HFFc6 (cell line): ENCODE measurements at places on chromosomes 13 and 19.

DNA sequence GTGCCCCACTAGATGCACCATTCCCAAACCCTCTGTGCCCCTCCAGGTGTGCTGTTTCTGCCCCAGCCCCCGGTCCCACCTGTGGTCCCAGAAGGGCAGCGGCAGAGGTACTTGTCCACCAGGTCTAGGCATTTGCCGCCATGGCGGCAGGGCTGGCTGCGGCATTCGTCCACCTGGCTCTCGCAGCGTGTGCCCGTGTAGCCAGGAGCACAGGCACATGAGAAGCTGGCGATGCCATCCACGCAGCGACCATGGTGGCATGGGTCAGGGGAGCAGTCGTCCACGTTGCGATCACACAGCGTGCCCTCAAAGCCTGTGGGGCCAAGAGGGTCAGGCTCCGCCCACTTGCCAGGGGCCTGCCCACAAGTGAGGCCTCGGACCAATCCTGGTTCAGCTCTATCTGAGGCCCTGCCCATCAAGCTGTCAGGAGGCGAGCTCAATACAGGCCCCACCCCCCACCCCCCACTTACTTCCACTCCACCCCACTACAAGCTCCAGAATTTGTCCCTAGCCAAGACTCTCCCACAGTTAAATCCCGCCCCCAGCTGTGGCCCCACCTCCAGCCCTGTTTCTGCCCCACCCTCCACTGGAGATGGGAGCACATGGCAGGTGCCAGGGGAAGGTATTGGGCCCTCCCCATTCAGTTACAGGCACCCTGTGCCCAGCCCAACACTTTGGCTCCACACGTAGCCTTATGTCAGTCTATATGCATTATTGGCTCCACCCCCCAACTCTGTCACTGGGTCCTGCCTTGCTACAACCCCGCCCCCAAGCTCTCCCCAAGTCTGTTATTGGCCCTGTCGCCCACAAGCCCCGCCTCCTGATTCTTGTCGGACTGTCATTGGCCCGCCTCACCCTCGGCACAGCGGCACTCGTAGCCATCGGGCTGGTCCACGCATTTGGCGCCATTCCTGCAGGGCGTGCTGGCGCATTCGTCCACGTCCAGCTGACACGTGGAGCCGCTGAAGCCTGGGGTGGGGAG, 13.5 kb downstream of the NOTCH3 start:
- DNase-seq: no peak

DNA sequence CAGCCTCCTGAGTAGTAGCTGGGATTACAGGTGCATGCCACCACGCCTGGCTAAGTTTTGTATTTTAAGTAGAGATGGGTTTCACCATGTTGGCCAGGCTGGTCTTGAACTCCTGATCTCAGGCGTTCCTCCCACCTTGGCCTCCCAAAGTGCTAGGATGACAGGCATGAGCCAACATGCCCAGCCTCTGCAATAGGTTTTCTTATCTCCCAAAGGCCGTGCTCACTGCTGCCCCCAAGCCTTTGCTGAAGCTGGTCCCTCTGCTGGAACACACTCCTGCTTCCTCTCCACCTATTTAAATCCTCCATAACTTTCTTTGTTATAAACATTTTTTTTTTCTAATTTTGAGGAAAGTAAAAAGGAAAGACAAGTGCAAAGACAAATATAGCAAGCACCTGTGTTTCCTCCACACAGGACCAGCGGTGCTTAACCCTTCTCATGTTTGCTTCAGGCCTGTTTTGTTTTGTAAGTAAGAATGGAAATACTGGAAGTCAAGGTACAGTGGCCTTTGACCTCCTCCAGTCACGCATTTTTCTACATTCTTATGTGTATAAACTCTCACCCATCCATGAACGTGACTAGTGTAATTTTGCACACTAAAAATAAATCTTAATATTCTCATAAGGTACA, 14.5 kb upstream of the TNFAIP8L1 start:
- no peak for DNase-seq

DNA sequence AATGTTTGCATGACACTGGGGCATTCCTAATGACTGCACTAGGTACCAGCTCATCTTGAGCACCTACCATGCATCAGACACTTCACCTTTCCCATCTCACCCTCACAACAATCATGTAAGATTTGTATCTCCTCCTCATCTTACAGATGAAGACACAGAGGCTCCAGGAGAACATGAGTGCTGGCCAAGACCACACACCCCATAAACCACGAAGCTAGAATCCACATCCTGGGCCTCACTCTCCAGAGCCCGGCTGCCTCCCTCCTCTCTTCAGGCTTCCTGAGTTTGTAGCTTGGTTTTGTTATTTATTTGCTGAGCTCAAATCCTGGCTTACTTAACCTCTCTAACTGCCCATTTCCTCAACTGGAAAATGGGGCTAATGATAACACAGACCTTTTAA, 25.9 kb downstream of the FAM216B start:
- no peak for DNase-seq

DNA sequence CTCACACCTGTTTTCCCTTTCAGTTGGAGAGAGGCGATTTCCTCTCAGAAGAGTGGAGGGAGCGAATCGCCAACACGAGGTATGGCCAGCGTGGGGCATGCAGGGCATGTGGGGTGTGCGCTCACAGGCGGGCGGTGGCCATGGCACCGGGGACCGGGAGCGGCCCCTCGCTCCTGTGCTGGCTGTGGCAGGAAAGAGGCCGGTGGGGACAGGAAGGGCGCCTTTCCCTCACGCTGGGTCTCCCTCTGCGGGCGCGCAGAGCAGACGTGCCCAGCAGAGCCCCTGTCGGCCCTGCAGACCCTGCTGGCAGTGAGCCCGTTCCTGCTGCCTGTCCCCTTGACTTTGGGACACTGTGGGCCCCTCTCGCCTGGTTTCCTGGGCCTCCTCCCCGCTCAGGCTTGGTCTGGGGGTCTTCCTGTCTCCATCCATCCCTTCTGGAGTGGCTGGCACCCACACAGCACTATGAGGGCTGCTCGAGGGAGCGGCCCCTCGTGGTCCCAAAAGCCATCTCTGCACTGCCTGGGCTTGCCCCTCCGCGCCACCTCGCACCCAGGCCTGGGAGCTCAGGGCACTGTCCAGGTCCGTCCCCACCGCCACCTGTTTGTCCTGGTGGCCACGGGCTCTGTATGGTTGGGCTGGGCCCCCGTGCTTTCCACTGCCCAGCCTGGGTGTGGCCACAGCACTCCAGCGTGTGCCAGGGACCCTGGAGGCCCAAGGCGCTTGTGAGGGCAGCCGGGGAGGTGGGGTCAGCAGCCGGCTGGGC, 36.1 kb downstream of the PLEKHJ1 start:
- no peak for DNase-seq

- no peak for DNase-seq
Observed at GRCh38 chr19:10603084-10603872, 16.2 kb upstream of the AP1M2 start.

- DNase-seq: no peak
Observed at GRCh38 chr13:61316647-61317046, 99.0 kb downstream of the PCDH20 start.

GRCh38 chr13:106173891-106174610, 361.4 kb downstream of the EFNB2 start:
- DNase-seq: no peak

- peak; percentile 9 for DNase-seq
Observed at GRCh38 chr13:60155978-60156377, 7.8 kb downstream of the DIAPH3 start.

GRCh38 chr13:110438211-110438610, 123.3 kb downstream of the RAB20 start:
- DNase-seq: no peak

DNA sequence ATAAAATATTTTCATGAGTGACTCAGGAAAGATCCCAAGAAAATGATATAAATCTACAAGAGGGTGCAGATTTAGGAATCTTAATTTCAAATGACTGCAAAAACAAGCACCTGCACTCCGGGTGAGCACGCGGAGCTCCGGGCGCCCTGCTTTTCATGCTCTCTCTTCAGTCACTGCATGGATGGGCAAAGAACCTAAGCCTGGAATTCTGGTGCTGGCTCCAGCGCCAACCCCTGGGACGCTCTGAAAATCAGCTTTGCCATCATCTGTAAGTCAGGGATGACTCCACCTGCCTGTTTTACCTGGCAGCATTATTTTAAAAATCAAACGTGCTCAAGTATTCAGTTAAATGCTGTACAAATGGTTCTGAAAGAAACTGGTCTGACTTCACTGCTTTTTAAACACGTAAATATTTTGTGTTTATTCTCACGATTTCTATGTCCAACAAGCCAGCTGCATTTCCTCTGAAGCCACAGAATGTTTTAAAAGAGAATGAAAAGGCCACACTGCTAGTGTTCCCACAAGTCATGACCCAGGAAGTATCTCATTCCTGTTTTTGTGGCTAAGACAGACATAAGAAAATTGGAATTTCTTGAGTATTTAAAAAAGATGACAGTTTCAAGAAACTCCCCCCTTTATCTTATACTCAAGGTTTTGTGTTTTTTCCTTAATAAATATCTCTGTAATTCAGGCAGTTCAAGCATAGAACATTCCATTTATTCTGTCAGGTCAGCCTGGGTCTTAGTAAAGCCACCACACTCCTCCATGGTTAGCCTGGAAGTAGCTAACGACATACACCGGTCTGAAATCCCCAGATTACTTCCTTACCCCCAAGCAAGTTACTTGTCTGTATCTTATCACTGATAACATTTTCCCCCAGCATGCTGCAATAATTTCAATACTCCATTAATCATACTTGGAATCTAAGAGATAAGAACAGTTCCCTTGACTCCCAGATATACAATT, 81.1 kb downstream of the COL4A1 start:
- DNase-seq: peak; percentile 4

DNA sequence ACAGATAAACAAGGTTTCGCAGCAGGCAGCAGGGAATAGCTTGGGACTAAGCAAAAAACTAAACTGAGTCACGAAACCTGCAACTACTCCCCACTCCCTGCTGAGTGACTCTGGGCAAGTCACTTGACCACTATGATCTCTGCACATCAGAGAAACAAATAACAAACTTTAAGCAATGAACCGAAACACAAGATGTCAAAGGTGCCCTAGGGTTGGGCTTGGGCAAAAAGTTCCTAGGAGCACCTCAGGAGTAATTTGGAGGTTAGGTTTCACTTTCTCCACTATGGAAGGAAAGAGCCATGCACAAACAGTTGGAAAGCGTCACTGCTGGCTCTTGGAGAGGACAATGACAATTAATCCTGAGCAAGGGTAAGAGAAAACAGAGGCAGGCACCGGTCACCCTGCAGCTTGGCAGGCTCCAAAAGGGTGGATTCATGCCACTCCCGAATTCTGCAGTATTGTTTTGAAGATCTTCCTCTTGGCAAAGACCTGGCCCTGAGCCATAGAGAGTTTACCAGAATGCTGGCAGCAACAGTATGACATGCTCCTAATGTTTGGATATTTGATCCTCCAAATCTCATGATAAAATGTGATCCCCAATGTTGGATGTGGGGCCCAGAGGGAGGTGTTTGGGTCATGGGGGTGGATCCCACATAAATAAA, 60.3 kb downstream of the CRYL1 start:
- DNase-seq: no peak

- peak; percentile 71 for DNase-seq
Observed at GRCh38 chr19:47190167-47190727, 40.8 kb downstream of the BBC3 start.

GRCh38 chr13:24043590-24044350, 116.8 kb upstream of the SPATA13 start:
- DNase-seq: no peak

DNA sequence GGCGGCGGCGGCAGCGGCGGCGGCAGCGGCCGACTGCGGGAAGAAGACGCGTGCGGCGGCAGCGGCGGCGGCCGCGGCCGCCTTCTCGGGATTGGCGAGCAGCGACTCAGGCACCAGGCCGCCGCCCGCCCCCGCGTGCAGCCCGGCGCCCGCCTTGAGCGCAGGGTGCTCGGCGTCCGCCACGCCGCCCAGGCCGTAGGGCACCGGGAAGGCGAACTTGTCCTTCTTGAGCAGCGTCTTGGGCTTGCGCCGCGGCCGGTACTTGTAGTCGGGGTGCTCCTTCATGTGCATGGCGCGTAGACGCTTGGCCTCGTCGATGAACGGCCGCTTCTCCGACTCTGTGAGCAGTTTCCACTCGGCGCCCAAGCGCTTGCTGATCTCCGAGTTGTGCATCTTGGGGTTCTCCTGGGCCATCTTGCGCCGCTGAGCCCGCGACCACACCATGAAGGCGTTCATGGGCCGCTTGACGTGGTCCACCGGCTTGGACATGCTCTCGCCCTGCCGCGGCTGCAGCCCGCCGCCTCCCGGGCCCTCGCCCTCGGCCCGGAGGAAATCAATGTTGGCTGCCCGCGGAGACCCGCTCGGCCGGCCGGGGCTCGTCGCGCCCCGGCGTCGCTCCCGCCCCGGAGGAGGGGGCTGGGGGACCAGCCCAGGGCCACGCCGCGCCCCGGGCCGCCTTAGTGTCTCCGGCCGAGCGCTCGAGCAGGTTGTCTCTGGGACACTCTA, 621 bp downstream of the SOX21 start:
- DNase-seq: no peak

DNA sequence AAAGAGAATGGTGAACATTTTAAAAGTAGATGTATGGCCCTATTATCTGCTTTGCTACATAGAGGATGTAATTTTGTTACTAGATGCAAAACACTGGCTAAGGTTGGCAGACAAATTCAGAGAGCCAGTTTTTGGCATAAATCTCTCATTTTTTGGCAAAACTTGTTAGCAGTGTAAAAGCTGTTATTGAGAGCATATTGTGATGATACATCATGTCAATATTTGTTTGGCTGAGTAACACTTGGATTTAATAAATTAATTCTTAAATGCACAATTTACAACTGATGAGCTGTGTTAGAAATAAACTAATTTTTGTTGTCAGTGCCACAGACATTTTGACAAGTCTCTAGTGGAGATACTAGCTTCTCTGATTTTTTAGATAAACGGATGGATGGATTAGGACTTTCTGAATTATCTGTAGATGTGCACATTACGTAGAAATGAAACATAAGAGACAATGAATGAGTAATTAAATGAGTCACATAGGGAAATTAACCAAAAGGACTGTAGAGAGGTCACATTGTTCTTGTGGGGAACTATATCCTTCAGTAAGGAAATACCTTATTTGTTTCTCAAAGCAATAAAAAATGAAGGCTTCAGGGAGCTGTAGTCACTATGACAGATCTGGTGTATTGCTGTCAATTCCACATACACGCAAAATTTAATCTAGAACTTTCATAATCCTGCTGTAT, 17.4 kb downstream of the UFM1 start:
- DNase-seq: peak; percentile 48

GRCh38 chr13:48978942-48979601, 3.4 kb downstream of the FNDC3A start:
- DNase-seq: no peak

DNA sequence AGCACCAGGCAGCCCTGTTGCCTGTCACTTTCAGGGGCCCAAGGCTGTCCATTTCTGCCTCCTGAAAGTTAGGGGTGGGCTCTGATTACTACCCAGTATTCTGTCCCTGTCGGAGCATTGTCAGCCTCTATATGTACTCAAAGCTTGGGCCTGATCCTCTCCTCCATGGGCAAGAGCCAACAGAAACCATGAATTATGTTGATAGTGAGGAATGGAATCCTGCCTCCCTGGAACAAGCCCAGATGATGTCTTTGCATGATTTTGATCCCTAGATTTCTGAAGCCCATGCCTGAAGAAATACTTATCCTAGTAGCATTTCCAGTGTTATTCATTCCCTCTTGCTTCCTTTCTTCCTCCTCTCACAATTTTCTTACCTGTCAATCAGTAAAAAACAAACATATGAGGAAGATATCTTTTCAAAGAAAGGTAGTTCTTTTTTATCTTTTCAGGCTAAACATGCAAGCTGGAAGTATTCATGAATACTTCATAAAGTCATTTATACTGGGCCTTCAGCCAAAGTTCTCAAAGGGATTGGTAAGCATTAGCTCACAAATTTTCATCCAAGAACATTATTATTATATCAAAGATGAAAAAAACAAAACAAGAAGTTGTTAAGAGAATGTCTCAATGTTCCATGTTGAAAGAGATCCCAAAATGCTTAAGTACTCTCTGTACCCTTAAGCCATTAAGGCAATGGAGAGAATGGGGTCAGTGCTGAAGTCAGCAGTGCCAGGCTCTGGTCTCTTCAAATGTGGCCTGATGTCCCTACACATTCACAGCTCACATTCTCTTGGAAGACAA, 171.7 kb downstream of the NHLRC3 start:
- no peak for DNase-seq
